Prostate gland (tissue), 2 donors: ENCODE measurements at places on chromosomes 6 and 20. TPM values are rescaled to one million over a fixed set of nuclear protein-coding genes. Genes with fewer than 3 reads are reported as not detected.

Gene CLVS2
- total RNA-seq = 4.2 TPM

Gene EIF2S2
- total RNA-seq = 41.0 TPM

Gene PLA2G7
- 6.2 TPM for total RNA-seq

Gene CDK19
- 41.4 TPM for total RNA-seq

DNA sequence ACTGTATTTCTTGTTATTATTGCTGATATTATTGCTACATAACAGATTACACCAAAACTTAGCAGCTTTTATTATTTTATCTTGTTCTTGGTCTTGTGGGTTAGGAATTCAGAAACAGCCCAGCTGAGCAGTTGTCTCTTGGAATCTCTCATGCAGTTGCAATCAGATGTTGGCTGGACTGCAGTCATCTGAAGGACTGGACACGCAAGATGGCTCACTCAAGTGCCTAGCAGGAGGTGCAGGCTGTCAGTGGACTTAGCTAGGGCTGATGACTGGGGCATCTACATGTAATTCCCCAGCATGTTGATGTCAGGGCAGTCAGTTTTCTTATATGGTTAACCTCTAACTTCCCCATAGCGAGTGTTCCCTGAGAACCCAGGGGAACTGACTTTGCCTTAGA is 128.6 kb upstream of the PLCB4 start:
- no peak for DNase-seq

- no peak for DNase-seq
Measured at GRCh38 chr20:32142088-32142487, 32.6 kb downstream of the TM9SF4 start.

- no peak for DNase-seq
Measured at GRCh38 chr6:151681433-151682059, 125.9 kb upstream of the ESR1 start.

DNA sequence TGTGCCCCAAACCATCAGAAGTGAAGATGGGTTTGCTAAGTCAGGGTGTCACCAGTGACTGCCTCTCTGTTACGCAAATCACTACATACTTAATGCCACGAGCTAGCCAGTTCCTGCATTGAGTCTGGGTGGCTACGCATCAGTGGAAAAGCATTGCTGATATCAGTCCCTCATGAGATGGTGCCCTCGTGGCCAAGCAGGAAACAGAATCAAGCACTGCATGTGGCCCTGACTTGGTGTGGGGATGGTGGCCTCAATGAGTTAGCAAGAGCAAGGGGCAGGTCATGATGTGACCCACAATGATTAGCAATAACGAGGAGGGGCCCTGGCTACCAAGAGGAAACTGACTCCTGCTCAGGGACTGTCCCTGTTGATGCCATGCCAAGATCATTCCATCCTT is 51.6 kb upstream of the FNDC1 start:
- no peak for DNase-seq

DNA sequence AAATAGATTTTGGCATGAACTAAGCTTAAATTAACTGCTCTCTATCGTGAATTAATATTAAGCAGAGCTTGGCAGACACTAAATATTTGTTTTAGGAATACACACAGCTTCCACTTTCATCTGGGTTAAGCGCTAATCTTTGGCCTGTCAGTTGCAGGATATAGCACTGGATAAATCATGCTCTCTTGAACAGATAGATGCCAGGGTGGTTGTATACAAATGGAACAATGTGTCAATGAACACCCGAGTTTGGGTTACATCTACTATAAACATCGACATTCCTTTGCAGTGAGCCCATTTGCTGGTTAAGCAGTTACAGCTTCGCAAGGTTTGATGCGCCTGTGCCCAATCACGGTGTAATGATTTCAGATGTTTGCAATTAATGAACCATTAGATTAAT is 338.2 kb upstream of the ZFP64 start:
- DNase-seq = no peak

DNA sequence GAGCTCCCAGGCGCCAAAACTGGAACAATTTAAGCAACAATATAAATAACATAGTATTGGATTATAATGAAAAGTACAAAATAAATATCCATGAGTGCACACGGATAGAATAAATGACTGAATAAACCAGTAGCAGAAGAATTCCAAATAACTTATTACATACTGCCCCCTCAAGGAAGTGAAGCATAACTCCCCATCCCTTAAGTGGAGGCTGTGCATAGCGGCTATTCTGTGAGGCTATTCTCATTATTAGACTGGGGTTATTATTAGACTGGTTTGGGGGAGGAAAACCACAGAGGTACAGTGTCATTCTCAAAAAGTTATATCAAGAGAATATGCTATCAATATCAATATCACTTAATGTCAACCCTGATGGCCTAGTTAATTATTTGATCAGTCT is 94.4 kb upstream of the SIRPA start:
- no peak for DNase-seq

DNA sequence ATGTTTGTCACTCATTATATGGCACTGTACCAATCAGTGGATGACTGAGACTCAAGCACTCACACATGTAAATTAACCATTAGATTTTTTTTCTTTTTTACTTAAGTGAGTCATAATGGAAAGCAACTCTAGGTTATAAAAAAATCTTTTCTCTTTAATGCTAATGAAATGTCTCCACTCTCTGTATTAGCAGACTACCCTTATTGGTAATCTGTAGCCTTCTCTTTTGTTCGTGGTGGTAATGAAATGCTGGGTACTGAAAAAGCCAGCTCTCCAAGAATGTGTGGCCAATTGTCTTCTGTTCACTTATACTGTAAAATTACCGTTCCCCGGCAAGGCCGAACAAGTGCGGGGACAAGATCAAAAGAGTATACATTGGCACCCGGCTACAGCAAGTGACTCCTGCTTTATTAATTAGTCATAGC is 69.0 kb downstream of the AFG1L start:
- DNase-seq = no peak

GRCh38 chr6:105484238-105485161 is 81.6 kb upstream of the PREP start:
- DNase-seq = no peak

DNA sequence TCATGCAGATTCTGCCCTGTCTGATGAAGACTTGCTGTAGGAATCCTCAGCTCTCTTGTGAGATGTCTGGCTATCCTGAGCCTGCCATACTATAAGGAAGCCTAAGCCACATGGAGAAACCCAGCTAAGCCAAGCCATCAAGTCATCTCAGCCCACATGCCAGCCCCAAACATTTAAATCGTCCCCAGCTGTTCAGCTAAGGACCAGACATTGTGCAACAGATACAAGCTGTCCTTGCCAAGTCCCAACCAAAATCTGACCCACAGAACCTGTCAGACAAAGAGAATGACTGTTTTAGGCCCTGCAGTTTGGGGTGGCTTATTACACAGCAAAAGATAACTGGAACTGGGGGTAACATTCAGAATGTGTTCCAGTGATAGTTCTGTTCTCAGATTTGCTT is 36.8 kb upstream of the FOXC1 start:
- no peak for DNase-seq

DNA sequence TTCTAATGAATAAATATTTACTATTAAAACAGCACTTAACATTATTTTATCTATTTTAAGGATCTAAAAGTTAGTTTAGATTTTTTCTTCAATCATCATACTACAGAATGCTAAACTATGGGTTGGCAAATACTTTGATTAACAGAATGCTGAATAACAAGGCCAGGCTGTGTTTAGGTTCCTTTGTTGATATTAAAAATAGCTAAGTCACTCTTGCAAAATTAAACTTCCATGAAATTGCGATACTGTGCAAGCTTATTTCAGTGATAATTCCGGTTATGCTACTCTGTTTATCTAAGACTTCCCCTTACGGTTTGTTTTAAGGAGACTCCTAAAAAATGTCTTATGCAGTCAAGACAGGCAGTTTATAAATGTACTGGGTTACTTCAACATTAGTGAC is 2.8 kb downstream of the RNF24 start:
- DNase-seq = no peak

GRCh38 chr20:17560344-17561074 is 9.4 kb upstream of the DSTN start:
- DNase-seq = no peak

DNA sequence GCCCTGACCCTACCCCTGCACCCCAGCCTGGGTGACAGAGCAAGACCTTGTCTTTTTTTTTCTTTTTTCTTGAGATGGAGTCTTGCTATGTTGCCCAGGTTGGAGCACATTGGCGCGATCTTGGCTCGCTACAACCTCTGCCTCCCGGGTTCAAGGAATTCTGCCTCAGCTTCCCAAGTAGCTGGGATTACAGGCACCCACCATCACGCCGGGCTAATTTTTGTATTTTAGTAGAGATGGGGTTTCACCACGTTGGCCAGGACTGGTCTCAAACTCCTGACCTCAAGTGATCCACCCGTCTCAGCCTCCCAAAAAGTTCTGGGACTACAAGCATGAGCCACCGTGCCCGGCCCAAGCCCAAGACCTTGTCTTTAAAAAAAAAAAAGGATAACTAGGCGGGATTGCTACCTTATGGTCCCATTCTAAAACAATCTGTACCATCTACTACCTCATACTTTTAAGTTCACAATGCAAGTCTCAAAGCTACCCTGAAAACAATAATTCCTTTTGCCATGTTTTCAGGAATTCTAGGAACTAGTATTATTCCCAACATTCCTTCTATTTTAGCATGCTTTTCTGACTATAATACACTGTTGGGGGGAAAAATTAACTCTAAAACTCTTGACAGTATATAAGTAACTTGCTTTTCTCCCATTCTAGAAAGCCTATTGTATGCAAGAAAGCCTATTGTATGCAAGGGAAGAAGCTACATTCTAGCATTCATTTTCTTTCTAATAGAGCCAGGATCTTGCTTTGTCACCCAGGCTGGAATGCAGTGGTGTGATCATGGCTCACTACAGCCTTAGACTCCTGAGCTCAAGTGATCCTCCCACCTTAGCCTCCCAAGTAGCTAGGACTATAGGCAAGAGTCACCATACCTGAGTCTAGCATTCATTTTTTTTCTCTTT is 6.6 kb downstream of the TUBB start:
- no peak for DNase-seq

DNA sequence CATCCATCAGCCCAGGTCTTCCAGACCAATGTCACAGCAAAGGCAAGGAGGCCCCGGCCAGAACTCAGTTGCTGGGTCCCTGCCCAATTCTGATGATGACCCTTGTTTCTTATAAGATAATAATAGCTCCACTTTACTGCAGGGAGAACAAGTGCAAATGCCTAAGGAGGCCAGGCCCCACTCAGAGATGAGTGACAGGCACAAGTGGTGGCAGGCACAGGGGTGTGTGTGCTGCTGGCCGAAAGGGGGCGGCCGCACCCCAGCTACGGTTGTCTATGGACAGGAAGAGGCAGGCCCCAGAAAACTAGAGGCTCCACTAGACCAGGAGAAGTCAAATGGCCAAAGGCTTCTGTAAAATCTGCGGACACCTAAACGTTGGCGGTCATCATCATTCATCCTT is 28.6 kb downstream of the GNAS-AS1 start:
- DNase-seq = no peak

DNA sequence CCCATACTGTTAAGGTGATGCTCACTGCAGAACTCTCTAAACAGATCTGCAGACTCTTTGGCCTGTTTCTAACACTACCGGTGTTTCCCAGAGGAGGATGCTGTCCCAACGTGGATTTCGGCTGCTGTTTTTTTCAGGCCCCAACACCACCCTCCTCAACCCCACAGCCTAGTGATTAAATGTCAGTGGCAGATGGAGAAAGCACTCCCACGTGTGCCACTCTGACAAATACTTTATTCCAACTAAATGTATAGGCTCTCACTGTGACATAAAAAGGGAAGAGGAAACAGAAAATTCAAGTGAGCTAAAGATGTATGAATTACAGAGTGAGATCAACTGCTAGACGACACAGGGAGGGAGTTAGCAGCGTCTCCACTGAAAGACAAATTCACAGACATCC is 3.6 kb downstream of the TBC1D20 start:
- DNase-seq = no peak

DNA sequence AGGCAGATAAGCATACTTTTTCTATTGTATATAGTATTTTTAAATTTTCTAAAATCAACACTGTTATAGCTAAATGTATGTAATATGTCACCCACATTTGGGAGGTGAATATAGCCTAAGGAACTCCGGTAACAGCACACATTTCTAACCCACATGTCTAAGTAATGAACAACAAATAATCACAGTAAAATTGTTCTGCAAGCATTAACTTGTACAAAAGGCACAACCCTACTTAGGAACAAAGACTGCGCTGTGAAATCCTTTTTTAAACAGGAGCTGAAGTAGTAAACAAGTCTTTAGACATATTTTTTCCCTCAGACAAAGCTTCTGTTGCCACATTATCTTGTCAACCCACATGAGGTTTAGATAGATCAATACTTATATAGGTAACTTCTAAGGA is 872.4 kb upstream of the SLC35B3 start:
- DNase-seq = no peak
